ENCODE measurements at places on chromosomes 7 and 10. TPM values are rescaled to one million over a fixed set of nuclear protein-coding genes. Genes with fewer than 3 reads are reported as not detected.

DNA sequence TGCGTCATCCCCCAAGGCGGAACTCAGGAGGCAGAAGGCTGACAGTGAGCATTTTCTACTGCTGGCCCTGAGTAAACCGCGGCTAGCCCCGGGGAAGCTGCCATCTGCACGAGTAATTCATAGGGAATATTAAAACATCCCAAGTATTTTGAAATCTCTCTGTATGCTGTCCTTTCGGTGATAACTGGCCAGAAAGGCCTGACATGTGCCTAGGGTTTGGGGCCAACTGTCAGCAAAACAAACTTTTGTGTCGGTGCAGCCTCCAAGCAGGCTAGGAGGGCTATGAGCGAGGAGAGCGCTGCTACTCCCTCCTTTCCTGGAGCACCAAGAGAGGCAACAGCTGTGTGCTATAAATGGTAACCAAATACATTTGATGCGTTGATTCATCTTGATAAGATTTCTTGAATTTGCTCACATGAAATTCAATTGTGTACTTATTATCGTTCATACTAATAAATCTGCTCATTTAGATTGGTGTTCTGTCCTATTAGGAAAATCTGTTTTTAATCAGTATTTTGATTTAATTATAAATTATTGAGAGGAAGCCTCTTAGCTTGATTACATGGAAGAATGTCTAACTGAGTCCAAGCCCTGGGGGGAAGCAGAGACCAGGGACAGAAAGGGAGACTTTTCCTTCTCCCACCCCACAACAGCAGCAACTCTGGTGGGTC, 124.4 kb upstream of the NPS start:
- no peak for DNase-seq

DNA sequence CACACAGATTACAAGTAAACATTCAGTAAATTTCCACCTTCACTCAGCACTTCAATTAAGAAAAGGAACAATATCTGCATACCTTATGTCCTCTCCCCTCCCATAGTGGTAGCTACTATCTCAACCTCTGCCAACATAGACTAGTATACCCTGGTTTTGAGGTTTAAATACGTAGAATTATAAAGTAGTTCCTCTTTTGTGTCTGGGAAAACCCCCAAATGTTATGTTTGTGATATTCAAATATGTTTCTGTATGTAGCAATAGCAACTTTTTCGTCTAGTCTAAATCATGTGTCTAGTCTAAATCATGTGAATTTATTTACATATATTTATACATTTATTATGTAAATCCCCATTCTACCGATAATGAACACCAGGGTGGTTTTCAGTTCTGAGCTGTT, 13.2 kb upstream of the CAMK2B start:
- no peak for DNase-seq

Gene OPN1SW
- not detected for total RNA-seq

- no peak for DNase-seq
Observed at GRCh38 chr10:106682175-106682574, 482.3 kb downstream of the SORCS1 start.

Gene CYP26C1
- not detected for total RNA-seq

GRCh38 chr10:82814635-82815034, 939.6 kb downstream of the NRG3 start:
- DNase-seq, result no peak

Gene SPDYE8
- total RNA-seq, result not detected

All from SK-MEL-5 (cell line).